ENCODE measurements at places on chromosomes 13 and 19.
A peak's percentile ranks its signal among the peaks of the same experiment; 100 is the strongest.

DNA sequence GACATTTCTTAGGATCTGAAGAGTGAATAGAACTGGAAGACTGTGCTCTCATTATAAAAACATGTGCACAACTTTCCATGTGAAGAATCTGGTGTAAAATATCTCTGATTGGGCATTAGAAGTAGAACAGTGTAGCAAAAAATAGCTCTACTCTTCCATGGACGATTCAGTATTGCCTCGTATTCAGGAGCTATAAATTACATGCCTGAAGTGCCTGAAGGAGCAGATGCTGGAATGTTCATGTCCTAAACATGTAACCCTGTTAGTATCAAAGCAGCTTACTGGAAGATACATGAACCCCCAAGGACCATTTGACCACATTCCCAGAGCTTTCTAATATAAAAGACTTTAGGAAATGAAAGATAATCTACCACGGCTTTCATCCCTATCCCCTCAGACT, 528.9 kb downstream of the DACH1 start:
- ATAC-seq, result no peak

GRCh38 chr19:30106417-30107095, 164.5 kb downstream of the URI1 start:
- ATAC-seq, result no peak

DNA sequence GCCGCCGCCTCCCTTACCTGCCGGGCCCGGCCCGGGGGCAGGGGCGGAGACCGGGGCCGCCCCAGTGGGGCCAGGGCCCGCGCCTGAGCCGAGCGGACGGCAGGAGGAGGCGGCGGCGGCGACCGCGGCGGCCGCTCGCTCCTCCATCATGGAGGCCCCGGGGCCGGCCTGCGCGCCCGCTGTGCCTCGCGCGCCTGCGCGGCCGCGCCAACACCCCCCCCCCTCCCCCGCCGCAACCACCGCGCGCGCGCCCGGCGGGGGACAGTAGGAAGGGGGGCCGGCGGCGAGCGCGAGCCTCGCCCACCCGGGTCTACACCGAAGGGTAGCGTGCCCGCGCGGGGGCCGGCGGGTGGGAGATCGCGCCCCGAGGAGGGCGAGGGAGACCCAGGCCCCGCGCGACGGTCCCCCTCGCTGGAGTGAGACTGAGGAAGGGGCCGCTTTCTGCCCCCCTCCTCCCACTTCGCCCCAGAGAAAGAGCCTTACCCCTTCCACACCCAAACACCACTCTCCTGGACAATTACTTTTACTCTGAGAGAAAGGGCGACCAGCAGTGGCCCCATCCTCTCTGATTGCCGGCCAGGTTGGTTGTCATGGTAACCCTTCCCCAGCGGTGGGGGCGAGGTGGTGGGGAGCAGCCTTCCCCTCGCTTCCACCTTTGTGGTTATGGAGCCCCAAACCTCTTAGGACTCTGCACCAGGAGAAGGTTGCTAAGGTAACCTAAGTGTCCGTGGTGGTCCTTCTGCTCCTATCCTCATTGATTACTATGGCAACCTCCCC, at the start of gene STRN4:
Gene STRN4 (minus strand): TSS at position 170 of the 777 bp plus-strand sequence. CDS start 20 bp downstream, at position 150.
- peak; percentile 75 for ATAC-seq

- no peak for ATAC-seq
Measured at GRCh38 chr19:45809643-45810159, 5.4 kb downstream of the RSPH6A start.

DNA sequence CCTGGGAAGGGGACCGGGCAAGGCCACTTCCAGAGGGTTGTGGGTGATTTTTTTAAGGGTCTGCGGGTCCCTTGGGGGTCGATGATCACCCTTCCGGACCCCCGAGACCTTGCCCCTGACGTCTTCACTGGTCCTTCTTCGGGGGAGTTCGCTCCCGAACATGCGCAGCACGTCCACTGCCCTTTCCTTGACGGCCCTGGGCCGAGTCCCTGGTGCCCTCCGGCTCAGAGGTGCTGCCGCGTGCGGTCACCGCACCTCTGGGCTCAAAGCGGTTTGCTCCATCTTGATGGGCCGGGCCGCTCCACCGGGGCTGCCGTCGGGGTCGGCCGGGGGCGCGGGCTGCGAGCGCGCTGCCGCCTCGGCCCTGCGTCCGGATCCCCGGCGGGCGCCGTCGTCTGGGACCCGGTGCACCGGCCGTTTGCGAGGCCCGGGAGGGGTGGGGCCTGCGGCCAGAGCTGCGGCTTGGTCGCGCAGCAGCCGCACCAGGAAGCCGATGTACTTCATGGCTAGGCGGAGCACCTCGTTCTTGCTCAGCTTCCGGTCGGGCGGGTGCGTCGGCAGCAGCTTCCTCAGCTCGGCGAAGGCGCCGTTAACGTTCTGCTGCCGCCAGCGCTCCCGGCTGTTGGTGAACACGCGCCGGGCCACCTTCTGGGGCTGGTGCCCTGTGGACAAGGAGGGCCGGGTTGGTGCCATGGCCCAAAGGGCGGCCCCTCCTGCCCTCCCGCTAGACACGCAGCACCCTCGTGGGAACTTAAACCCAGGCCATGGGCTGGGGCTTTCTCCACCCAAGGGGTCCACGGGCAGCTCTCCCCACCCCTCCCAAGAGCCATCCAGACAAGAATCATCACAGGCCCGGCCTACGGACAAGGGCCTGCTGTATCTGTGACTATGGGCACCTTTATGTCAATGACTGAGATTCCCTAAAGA, 3.3 kb downstream of the LYL1 start:
- peak; percentile 64 for ATAC-seq

DNA sequence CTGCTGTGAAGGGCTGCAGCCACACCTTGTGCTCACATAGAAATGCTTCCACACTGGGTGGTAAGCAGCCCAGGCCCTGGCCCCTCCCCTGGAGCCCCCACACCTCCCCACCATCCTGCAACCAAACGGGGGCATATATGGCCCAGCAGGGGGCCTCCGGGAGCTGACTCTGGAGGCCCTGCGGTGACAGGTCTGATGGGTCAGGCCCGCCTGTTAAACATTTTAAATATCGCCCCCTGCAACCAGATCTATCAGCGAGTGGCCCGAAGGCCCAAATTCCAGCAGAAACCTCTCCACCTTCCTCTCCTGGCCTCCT, 48.0 kb upstream of the KATNAL1 start:
- no peak for ATAC-seq

DNA sequence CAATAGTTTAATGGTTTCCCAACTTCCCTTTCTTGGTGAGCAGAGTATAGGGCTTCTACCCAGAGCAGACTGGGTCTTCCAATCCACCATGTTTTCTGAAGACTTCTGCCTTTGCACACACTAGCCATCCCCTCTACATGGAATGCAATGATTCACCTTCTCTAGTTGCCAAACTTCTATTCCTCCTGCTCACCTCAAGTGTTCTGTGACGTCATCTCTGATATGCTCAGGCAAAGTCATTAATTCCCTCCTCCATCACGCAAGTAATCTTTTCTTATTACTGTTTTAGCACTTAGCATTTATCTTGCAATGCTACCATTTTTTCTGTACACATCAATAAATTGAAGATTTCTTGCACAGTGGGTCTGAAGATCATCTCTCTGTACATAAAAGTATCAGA, 174.2 kb downstream of the RBM26 start:
- no peak for ATAC-seq

DNA sequence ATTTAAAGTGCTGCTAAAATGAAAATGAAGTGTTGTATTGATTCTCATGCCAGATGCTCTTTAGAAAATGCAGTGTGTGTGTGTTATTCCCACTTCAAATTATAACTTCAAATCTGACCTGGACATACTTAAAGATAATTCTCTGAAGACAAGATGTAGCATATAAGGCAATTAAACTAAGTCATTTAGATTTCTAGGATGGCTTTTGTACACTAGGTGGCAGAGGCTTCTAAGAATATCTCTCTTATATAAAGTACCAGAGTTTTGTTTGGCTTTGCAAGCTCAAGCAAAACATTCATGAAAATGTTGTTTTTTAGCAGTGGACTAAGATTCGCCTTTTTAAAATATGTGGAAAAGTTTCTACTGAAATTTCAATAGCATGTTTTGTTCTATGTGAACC, 407.2 kb downstream of the GPC5 start:
- no peak for ATAC-seq

- ATAC-seq, result no peak
Measured at GRCh38 chr13:88676016-88676415, 1004.8 kb downstream of the SLITRK5 start.

DNA sequence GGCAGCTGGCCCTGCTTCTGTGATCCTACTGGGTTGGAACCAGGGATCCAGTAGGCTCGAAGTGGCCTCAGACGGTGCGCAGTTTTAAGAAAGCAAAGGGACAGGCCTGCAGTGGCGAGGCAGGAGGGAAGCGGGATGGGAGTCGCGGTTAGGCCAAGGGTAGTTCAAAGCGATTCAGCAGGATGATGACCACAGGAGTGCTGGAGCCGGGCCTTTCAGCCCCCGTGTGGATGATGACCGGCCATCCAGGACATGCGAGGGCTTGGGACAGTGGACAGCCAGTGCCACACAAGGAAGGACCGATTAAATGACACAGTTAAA, 854 bp downstream of the RNASEH2B start:
- peak; percentile 16 for ATAC-seq

- ATAC-seq, result no peak
Measured at GRCh38 chr19:50792272-50793250, 2.3 kb downstream of the ACP4 start.

- ATAC-seq, result no peak
Measured at GRCh38 chr19:4981681-4981958, 12.7 kb downstream of the KDM4B start.

- no peak for ATAC-seq
Measured at GRCh38 chr19:51808333-51808986, 13.5 kb downstream of the FPR3 start.

GRCh38 chr13:51837016-51837415, 8.0 kb downstream of the TMEM272 start:
- no peak for ATAC-seq

DNA sequence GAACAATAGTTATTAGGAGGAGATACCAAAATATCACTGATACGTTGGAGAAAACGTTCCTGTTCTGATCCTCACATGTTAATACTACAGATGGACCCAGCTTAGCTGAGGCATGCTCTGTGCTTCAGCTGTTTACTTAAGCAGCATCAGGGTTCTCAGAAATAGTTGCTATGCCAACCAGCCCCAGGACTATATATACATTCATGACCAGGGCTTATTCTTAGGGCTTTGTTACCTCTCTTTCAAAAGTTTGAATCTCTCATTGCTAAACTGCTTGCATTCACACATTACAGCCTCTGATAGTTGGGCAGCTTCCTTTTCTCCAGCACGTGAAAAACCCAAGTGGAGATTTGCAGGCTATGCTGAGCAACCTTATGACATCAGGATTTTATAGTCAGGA, 800.4 kb downstream of the DIAPH3 start:
- ATAC-seq, result no peak

DNA sequence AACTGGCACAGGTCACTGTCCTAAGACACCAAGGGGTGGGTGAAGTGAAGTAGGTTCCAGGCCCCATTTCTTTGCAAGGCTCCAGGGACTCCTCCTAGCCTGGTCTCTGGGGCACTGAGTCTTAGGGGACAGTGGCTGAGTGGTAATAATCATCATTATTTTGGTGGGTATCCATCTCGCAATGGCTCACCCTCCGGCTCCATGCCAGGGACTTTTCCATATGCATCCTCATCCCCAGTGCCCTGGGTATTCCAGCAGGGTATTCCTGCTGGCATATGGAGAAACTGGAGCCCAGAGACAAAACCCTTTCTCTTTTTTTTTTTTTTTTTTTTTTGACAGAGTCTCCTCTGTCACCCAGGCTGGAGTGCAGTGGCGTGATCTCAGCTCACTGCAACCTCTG, 2.5 kb downstream of the PDE4A start:
- ATAC-seq, result no peak

DNA sequence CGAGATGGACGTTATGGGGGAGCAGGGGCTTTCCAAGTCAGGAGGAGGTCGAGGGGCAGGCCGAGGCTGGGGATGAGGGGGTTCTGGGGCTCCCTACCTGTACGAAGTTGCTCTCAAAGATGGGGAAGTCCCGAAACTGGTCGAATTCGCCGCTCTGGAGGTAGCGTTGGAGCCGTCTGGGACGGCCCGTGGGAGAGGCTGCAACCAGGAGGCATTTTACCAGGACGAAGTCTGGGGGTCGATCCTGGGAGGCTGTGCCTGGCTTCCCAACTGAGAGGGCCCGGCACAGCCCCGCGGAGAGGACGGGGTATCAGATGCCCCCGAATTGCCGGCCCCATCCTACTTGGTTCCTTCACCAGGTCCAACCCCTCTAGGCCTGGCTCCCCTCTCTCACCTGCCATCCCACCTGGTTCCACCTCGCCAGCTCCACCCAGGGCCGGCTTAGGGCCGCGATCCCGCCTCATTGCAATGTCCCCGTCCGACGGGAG, 527 bp upstream of the EMC10 start:
- no peak for ATAC-seq

GRCh38 chr13:80307401-80307987, 33.4 kb downstream of the SPRY2 start:
- no peak for ATAC-seq

DNA sequence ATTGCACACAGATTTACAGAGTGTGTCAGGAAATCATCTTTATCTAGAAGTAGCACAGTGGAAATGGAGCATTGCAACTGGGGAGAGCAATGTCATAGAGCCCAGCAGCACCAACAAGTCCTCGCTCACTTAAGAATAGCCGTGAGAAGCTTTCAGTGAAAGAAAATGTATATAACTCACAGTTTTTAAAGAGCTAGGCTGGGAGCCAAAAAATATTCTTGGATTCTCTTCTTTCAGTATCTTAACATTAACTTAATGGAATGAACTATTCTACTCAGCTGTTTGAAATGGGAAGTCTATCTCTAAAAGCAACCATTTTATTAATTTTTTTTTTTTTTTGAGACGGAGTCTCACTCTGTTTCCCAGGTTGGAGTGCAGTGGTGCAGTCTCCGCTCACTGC, 329.6 kb downstream of the COG6 start:
- ATAC-seq, result no peak

DNA sequence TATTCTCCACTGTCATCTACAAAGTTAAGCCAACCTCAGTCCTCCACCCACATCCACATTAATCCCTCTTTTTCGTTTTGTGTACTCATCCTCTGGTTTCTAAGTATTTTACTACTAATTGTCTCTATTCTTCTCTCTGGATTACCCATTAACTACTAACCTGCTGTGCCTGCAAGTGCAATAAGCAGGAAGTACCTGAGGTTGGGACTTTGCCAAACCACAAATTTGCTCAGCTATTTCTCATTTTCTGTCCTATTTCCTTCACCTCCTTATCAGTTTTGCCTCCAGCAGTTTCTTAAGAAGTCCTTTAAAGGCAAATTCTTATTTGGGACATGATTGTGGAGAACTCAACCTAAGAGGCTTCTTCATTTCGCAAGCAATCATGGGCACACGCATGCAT, 1708.9 kb downstream of the SLITRK5 start:
- ATAC-seq, result no peak

- no peak for ATAC-seq
Measured at GRCh38 chr13:91725646-91726045, 327.2 kb downstream of the GPC5 start.
